NCI-H1694 (cell line): ENCODE measurements at places on chromosomes 6 and 20.

DNA sequence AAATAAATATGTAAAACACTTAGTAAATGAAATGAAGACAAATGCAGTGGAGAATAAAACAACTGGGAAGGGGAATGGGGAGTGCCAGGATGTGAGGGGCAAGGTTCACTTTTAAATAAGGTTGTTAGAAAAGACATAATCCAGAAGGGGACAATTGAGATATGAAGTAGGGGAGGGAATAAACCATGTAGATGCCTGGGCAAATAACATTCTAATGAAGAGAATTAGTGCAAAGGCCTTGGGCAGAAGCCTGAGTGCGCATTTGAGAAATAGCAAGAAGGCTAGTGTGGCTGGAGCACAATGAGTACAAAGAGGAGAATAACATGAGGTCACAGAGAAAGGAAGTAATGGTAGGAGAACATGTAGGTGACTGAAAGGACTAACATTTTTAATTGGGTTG, 2.4 kb downstream of the CEP57L1 start:
- no peak for DNase-seq

- DNase-seq = no peak
Measured at GRCh38 chr20:24950836-24951525, 1.9 kb downstream of the CST7 start.

- DNase-seq = peak; percentile 25
Measured at GRCh38 chr6:87066449-87067333, 28.2 kb downstream of the CGA start.

GRCh38 chr20:2332711-2333110, 36.9 kb downstream of the TGM3 start:
- no peak for DNase-seq

DNA sequence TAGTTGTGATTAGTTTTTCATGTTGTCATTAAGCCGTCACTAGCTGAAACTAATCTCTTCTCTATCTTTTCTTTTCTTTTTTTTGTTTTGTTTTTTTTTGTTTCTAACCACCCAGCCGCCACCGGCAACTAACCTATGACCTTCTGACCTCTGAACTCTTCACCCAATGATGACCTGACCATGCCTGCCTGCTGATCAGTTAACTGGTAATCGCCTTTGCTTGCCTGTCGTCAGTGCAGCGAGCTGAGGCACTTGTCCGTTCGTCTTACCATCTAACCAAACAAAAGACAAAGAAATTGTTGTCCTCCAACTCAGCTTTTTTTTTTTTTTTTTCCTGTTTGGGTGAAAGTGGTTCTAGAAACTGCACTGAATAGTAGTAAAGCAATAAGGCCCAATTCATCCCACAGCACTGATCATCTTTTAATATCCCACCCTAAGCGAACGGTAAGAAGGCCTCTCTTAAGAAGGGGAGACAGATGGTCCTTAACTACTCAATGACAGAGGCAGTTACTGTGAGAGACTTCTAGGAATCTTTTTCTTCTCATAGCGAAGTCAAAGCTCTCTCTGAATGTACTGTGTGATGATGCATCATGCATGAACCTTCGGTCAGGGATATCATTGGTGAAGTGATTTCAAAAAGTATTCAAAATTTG, 156.2 kb downstream of the QKI start:
- DNase-seq = no peak

DNA sequence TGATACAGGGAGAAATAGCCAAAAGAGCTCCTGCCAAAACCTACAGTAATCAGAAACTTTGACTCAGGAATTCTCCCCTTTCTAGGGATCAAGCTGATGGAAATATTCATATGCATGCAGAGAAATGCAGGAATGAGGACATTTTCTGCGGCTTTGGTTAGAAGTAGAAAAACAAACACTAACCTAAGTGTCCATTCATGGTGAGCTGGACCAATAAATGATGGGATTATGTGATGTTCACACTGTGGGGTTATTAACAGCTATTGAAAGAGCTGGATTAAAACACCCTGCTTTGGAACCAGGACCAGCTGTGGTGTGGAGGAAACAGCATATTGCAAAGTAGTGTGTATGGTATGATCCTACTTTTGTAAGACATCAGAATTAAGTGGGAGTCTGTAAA, 143.1 kb downstream of the SYCP2 start:
- no peak for DNase-seq

DNA sequence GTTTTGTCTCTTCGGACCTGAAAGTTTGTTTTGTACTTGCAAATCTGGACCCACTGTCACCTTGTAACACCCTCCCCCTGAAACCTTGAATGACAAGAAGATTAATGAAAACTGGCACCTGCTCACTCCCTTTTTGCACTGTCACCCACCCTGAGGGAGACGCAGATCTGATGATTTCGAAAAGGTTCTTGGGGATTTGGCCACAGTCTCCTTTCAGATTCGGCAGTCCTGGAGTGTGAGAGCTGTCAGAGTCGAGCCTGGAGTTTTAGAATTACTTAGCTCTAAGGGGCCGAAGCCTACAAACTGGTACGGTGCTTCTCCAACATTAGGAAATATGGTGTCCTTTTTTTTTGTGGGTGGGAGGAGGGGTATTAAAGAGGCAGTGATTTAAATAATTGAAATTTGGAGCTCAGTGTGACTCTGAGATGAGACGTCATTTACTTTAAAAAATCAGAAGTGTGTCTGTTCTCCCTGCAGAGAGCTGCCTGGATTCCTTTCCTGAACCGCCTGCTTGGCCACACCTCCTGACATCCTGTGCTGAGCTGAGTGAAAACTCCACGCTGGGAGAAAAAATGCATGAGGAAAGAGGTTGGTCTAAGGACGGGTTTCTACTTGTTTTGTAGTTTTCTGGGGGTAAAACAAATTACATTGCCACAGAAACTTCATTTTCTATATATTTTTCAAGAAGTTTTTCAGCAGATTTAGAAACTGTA, 447.0 kb upstream of the CDH4 start:
- DNase-seq = no peak
